ENCODE measurements at places on chromosomes 12 and 14.

- no peak for DNase-seq
Observed at GRCh38 chr14:70714055-70714550, 72.4 kb downstream of the TTC9 start.

GRCh38 chr14:24347134-24347533, 7.3 kb upstream of the RIPK3 start:
- DNase-seq = no peak

DNA sequence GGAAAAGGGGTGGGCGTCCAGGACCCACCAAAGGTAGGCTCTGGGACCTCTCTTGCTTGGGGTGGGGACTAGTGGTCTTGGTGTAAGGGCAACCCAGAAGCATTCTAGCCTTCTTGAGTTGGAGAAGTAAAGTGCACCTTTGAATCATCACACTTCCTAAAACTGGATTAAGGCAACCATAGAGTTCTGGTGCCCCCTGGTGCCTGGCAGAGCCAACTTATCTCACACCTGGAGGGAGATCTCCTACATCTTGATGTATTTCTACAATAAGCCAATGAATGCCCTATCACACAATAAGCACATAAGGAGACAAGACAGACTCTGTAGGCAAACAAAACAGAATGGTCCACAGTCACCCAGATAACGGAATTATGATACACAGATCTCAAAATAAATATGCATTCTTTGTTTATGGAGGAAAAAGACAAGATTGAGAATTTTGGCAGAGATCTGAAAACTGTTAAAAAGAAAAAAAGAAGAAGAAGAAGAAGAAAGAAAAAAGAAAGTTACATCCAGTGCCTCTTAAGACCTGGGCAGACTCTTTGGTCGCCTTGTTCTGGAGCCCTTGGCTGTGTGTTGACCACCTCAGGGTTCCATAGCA, 95.9 kb upstream of the PPP2R5C start:
- DNase-seq = peak; percentile 69

GRCh38 chr12:69834147-69834546, 9.1 kb downstream of the MYRFL start:
- no peak for DNase-seq

GRCh38 chr14:91356181-91356763, 61.3 kb downstream of the CCDC88C start:
- no peak for DNase-seq

DNA sequence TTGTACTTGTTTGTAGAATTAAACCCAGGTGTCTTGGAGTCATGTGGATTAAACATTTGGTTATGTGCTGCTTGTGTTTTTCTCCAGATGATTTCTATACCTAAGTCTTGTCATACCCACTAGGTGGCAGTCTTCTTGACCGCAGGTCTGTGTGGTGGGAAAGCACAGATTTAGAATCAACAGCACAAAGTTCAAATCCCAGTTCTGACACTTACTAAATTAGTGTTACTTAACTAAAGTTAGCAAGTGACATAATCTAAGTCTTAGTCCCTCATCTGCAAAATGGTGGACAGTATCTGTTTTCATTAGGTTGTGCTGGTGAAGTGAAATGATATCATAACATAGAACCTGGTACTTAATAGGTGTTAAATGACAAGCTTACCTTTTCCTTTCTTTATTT, 151.0 kb upstream of the ARHGAP5 start:
- DNase-seq = no peak

GRCh38 chr14:99850709-99851108, 57.5 kb downstream of the EML1 start:
- DNase-seq = no peak

DNA sequence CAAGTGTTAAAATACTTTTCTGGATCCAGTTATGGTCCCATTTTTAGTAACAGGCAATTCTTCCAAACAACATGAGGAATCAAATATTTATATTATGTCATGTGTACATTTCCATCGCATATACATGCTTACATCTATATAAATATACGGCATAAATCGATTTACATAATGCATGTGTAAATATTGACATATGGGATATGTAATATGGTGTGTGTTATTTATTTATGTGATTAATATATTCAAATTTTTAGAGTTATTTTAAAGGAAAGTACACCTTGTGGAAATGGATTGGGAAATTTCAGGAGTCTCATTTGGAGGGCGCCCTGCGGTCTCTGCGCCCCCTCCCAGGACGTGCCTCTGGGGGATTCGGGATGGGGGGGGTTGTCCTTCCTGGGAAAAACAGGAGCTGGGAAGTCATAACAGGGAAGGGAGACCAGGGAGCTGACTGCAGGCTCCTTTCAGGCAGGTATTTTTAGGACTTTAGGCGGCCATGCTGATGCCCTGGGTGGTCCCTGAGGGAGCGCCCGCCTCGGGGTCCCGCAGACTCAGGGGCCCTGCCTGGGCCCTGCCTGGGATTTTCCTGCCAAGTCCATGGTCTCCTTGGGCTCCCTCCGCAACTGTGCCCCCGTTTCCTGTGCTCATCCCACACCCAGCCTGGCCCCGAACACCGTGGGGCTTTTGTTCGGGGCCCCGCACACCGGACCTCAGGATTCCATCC, 82.7 kb upstream of the SFSWAP start:
- no peak for DNase-seq

DNA sequence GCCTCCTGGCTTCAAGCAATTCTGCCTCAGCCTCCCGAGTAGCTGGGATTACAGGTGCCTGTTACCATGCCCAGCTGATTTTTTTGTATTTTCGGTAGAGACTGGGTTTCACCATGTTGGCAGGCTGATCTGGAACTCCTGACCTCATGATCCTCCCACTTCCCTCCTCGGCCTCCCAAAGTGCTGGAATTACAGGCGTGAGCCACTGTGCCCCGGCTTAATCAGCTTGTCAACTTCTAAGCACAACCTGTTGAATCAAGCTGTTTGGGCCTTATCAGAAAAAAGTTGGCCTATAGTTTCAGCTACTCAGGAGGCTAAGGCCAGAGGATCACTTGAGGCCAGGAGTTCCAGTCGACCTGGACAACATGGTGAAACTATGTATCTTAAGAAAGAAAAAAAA, 7.9 kb downstream of the MARK3 start:
- DNase-seq = no peak

GRCh38 chr12:58819985-58820384, 100.3 kb downstream of the LRIG3 start:
- DNase-seq = no peak

DNA sequence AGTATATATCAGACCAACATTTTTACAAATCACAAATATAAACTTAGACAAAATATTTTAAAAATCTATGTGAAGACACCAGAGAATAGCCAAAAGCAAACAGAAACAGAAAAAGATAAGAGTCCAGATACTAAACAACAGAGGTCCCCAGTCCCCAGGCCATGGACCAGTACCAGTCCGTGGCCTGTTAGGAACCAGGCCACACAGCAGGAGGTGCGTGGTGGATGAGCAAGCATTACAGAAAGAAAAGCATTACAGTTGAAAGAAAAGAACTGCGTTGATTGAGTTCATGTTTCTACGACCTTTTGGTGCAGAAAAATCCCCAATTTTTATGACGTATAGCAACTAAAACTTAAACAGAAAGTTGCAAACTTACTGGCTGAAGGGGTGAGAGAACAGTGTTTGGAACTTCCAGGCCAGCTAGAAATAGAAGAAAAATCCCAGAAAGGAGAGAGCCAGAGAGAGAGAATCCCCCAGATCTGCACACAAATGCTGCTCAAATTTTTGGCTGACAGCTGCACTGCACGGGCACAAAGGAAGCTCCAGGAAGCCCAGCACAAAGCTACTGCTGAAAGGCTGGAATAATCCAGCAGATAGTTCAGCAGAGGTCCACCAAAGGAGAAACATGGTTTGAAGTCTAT, 159.6 kb upstream of the C14orf180 start:
- DNase-seq = no peak

GRCh38 chr12:129298921-129299320, 445.6 kb downstream of the GLT1D1 start:
- DNase-seq = no peak

DNA sequence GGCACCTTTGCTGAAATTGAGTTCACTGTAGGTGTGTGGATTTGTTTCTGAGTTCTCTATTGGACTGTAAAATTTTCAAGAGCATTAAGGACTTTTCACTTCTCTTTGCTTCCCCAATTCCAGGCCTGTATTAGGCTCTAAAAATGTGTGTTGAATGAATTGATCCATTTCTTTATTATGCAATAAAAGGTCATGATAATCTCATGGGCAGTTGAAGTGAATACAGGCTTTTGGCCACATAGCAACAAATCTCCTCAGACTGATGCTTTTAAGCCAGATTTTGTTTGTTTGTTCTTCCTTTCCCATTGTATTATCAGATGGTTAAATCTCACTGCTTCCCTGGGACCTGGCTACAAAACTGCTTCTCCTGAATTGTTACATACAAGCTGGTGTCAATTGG, 258.0 kb upstream of the FAR2 start:
- no peak for DNase-seq

DNA sequence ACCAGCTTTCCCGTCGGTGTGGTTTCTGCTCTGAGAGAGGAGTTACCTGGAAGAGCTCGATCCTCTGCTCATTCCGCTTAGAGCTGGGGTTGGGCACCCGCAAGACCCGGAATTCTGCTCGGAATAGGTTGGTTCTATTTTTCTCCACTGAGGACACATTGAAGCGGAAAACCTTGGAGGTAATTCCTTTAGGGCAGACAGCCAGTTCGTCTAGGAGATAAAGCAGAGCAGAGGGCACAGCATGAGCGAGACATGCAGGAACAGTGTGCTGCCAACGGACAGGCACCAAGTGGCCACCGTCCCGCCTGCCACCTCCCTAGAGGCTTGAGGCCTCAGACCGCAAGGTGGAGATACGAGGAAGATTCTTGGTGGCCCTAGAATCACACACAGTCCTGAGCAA, 10.3 kb downstream of the TGFB3 start:
- no peak for DNase-seq

DNA sequence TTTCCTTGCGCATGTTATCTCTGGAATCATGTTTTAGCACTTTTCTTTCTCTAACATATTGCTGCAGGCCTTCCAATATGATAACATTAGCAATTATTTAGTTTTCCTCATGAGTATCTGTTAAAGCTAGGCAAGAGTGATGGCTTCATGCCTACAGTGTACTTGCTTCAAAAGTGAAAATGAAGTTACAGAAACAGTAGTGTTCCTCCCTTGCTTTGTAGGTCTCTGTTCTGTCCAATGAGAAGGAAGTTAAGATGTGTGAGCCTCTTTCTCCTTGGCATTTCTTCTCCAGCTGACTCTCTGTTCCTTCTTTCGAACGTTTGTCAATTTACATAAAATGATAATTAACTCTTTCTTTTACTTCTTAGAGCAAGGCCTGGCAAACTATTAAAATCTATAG, 22.2 kb downstream of the LRRIQ1 start:
- DNase-seq = no peak

GRCh38 chr12:561908-562593, 101.2 kb downstream of the NINJ2 start:
- DNase-seq = no peak

- no peak for DNase-seq
Observed at GRCh38 chr14:66509874-66510273, 1.9 kb downstream of the GPHN start.

DNA sequence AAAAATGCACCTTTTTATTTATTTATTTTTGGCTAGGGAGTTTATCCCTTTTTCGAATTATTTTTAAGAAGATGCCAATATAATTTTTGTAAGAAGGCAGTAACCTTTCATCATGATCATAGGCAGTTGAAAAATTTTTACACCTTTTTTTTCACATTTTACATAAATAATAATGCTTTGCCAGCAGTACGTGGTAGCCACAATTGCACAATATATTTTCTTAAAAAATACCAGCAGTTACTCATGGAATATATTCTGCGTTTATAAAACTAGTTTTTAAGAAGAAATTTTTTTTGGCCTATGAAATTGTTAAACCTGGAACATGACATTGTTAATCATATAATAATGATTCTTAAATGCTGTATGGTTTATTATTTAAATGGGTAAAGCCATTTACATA, 14.9 kb upstream of the SNAPC1 start:
- no peak for DNase-seq

DNA sequence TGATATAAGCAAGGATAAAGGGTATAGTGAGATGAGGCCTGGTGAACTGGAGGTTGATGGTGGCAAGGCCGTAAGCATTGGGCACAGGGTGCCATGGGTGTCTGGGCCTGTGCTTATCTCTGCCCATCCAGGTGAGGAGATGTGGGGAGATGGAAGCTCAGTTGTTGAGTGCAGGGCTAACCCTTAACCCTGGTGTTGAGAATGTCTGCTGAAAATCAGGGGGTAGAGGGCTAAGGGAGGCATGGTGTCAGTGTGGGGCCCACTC, 86.1 kb downstream of the SYNE2 start:
- DNase-seq = no peak

- DNase-seq = no peak
Observed at GRCh38 chr14:62206456-62206855, 444.2 kb downstream of the SNAPC1 start.

- no peak for DNase-seq
Observed at GRCh38 chr14:31241450-31242114, 34.0 kb upstream of the HECTD1 start.

DNA sequence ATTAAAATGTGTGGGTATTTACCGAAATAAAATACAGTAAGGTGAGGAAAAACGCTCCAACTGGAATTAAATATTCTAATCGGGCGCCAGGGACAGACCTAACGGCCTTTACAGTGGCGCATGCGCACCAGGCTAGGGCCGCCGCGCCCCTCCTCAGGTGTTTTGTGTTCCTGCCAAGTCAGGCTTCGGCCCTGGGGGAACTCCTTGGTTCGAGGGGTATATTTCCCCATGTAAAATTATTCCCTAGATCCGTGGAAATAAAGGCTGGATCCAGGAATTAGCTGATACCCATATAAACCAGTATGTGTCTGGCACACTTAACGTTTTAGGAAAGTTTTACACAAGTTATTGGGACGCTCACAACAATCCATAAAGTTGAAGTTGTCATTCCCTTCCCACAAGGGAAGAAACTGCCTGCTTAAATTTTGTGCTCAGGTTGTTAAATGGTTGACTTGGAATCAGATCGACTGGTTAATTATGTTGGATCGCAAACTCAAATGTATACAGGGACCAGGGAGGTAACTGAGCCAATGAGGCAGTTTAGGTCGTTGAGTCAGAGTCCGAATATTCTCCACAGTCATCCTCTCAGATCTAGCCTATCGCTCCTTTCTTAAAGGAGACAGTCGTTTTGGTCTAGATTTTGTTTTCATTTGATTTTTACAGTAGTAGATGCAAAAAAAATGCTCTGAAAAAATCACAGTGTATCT, 621 bp upstream of the ANAPC7 start:
- DNase-seq = peak; percentile 38

DNA sequence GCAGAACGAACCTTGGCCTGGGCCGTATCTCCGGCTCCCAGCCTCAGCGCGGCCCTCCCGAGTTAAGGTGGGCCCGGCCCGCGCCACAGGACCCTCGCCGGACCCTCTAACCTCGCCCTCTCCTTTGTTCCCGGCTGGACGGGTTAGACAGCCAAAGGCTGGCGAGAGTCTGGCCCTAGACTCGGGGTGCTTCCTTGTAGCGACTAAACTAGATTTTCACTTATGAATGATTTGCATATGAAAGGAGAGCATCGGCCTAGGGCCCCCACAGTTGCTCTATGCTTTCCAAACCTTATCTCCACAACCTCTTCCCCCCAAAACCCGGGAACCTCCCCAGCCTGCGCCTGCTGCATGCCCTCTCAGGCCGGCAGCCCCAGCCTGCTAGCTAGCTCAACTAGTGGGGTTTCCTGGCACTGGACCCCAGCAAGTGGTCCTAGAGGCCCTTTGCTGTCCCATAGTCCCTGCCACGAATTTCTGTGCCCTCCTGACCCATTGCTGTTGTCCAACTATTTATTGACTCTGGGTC, 2.0 kb downstream of the HOXC5 start:
- no peak for DNase-seq

GRCh38 chr12:32874078-32874477, 22.5 kb downstream of the PKP2 start:
- DNase-seq = no peak

- no peak for DNase-seq
Observed at GRCh38 chr12:79674629-79675028, 16.1 kb downstream of the PAWR start.

All from H1 (cell line).